HuH-7.5 (cell line): ENCODE measurements at places on chromosomes 3 and 15.

GRCh38 chr3:182182531-182182968 is 470.8 kb downstream of the SOX2 start:
- DNase-seq, result no peak

GRCh38 chr3:23648326-23648995 is 157.3 kb upstream of the UBE2E1 start:
- DNase-seq, result no peak

DNA sequence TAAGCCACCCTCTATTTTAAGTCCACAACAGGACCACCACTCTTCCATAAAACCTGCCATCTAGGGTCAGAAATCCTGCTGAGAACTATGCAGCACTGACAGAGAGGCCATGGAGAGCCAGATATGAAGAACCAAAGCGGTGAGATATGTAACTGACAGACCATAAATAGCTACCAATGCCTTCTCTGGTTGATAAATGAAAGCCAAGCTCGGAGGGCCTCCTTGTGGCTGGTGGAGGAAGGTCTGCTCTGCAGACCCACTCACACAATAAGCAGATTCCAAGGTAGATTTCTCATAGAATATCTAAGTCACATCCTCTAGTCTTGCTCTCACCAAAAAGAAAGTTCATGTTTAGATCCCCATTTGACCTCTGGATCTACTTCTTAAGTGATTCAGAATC is 38.9 kb downstream of the RYK start:
- peak; percentile 23 for DNase-seq

GRCh38 chr15:43330780-43331087 is 361 bp upstream of the LCMT2 start:
- DNase-seq, result no peak

DNA sequence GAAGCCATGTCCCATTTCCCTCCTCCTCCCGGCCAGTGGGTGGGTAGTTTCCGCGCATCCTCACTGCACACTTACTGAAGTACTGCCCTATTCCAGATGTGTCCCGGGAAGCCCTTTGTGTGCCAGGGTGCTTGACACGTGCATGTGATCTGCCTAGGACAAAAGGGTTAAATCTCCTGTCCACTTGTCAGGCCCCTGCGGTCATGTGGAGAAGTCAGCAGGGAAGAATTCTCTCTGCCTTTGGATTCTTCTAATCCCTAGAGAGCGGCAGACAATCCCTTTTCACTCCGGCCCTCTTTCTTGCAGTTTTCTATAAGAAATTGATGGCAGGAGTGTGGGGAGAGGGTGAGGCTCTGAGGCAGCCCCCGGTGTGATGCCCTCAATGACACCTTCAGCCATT is 19.8 kb downstream of the ST8SIA2 start:
- DNase-seq, result no peak

DNA sequence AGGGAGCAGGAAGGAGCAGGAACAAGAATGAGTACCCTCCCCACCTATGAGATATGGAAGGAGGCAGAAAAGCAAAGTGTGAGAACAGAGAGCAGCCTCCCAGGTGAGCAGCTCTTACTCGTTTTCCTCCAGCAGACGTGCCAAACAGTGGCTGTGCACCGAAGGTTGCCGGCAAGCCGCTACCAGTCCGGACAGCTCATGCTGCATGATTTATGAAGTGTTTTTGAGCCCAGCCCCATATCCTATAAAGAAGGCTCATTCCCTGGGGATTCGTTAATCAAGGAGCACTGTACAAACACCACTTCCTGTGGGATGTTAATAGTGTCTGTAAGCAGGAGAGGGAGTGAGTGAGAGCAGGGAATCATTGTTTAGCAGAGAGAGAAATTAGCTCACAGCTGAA is 118.3 kb upstream of the FOXB1 start:
- no peak for DNase-seq

DNA sequence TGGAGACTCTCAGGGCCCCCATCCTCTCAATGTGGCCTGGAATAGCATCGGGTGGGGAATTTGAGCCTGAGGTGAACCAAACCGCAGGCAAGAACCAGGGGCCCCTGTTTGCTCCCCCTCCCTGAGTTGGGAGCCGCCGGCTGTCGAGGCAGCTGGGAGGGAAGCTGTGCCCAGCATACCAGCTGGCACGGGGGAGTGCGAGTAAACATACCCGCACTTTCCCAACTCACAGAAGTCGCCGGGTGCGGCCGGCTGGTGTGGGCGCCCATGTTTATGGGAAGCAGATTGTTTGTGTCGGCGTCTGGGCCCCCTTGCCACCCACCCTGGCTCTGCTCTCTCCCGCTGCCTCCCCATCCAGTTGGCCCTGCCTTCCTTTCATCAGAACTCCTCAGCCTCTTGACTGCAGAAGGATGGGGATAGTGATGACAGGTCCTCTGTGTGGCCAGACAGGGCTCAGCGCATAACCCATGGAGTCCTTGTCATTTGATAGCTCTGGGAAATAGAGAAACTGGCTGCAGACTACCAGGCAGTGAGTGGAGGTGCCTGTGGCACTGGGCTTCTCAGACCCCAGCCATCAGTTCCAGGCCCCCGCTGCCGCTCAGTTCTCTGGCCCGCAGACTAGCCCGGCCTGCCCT is 60.4 kb downstream of the CACNA2D2 start:
- no peak for DNase-seq

DNA sequence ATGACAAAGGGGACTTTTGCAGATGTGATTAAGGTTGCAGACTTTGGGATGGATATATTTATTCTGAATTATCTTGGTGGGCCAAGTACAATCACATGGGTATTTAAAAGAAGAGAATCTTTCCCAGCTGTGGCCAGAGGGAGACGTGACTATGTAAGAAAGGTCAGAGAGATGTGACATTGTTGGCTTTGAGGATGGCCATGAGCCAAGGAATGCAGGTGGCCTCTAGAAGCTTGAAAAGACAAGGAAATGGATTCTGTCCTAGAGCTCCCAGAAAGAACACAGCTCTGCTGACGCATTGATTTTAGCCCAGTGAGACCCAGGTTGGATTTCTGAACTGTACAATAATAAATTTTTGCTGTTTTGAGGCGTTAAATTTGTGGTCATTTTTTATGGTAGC is 616.0 kb upstream of the TBL1XR1 start:
- DNase-seq, result no peak

DNA sequence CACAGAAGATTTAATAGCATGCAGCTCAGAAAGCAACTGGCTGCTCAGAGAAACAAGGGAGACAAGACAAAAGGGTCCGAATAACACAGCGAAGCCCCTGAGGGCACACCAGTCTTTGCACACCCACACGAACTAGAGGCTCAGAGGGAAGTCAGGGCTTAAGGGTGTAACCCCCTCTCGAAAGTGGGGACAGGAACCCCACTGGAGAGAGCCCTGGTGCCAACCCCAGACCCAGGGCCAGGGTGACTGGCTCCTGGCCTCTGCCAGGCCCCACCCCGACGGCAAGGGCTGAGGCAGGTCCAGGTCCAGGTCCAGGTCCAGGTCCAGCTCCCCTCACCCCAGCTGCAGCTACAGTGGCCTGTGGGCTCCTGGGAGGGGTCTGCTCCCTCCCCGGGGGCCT is 10.5 kb upstream of the PRR23E start:
- no peak for DNase-seq

GRCh38 chr3:125638799-125639198 is 43.5 kb upstream of the OSBPL11 start:
- DNase-seq, result no peak
